GM12878 (cell line): ENCODE measurements at places on chromosomes 16 and 17. TPM values are rescaled to one million over a fixed set of nuclear protein-coding genes. Genes with fewer than 3 reads are reported as not detected.

DNA sequence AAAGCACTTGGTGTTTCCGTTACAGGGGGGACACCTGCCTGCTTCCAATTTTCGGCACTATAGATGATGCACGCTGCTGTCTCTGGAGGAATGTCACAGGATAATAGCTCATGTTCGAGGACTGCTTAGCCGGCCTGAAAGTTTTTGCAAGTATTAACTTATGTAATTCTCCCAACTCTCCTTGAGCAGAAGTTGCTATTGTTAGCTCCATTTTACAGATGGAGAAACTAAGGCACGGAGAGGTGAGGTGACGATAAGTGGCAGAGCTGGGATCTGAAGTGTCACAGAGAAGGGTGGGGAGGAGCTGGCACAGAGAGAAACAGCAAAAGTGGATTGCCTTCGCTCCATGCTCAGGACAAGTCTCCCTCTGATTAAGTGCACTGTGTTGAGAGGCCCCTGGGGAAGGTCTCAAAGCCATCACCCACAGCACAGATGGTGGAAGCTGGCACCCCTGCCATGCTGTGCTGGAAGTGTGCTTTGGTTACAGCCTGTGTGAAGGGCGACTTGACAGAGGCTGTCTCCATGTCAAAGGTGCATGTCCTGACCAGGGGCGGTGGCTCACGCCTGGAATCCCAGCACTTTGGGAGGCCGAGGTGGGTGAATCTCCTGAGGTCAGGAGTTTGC is 40.8 kb upstream of the MEAK7 start:
- no peak for DNase-seq

GRCh38 chr17:35148144-35148543 is 527 bp downstream of the UNC45B start:
- DNase-seq, result no peak

- no peak for DNase-seq
Observed at GRCh38 chr16:81216114-81216513, 22.4 kb upstream of the BCO1 start.

- peak; percentile 94 for DNase-seq
Observed at GRCh38 chr16:68756239-68756915, 19.3 kb downstream of the CDH1 start.

DNA sequence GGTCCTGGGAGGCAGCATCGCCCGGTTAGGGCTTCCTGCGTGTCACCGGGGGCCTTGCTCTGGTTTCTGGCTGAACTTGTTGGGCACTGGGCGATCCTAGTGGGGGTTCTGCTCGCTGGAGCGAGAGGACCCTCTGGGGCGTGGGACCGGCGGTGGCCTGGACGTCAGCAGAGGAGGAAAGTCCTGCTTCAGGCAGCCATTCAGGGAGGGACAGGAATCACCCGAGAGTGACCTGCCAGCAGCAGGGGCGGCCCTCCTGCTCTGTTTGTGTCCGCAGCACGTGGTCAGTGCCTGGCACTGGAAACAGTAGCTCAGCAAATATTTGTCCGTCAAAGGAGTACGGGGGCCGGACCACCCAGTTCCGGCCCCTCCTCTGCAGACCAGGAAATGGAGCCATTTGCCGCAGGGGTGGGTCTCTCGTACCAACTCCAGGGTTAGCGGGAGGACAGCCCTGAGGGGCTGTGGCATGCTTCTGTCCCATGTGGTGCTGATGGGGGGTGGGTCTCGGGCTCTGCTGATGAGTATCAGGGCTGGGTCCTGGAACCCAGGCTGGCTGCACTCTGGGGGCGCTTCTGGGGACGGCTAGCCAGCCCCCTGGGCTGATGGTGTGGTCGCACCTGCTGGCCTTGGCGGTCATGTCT is 48.3 kb downstream of the BAIAP2 start:
- no peak for DNase-seq

GRCh38 chr17:77466140-77466539 is 325.4 kb downstream of the SEC14L1 start:
- DNase-seq, result no peak

- no peak for DNase-seq
Observed at GRCh38 chr17:77320044-77320440, 179.3 kb downstream of the SEC14L1 start.

DNA sequence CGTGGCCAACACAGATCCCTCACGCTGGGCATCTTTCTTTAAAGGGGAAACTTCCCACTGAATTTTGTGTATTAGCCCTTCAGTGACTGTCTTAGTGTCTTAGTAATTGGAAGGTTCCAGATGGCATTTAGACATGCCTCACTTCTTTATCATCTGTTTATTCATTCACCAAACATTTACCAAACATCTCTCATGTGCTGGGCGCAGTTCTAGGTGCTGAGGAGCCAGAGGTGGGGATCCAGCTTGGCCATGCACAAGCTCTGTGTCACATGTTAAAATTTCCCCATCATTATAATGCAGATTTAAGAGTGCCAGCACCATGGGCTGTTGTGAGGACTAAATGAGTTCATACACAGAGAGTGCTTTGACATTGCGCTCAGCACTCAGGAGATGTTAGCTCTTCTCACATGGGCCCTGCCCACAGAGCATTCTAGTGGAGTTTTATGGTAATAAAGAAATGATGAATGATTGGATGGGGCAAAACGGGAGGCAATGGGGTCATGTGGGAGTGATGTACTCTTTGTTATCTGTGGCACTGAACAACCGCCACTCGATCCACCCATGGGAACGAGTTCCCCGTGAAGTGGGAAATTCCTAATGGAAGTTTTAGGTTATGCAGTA is 119.7 kb downstream of the SNX29 start:
- DNase-seq, result no peak

DNA sequence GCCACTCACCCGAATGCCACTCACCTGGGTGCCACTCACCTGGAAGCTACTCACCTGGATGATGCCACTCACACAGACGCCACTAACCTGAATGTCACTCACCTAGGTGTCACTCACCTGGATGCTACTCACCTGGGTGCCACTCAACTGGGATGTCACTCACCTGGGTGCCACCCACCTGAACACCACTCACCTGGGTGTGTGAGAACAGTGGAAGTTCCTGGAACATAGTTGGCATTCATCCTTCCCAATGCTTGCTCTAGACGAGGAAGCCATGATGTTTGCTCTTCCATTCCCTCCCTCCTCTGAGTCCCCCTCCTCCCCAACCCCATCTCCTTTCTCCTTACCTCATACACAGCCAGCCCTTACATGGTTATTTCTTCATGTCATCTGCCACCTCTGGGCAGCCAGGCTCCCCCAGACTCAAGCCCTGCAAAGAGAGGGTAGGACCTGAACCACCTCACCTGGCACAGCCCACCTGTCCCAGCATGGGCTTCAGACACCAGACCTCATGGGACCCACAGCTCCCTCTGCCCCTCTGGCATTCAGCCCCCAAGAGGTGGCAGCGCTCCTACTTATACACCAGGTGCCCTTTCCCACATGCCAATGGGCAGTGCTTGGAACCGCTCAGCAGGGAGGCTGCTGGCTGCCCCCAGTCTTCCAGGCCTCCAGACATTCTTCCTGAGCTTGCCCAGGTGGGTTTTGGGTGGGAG is 171.8 kb upstream of the FOXF1 start:
- no peak for DNase-seq

GRCh38 chr17:63634163-63634562 is 11.9 kb downstream of the MAP3K3 start:
- no peak for DNase-seq

DNA sequence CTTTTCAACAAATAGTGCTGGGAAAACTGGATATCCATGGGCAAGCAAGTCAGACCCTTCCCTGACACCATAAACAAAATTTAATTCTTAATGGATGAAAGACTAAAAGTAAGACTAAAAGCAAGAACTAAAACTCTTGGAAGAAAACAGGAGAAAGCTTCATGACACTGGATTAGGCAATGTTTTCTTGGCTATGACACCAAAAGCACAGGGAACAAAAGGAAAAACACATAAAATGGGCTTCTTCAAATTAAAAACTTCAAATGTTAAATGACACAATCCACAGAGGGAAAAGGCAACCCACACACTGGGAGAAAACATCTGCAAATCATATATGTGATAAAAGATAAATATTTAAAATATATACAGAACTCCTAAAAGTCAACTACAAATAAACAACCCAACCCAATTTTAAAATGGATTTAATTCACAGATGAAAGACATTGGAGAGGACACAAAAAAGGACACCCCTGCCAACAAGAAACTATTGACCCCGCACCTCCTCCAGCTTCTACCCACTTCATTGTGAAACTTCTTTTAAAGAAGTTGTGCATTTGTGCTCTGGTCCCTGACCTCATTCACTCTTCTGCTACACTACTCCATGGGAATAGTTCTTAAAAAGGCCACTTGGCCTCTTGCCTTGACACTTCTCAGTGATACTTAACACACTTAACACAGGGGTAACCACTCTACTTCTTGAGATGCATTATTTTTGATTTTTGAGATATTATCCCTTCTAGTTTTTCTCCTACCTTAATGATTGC is 80.3 kb downstream of the TRIM37 start:
- DNase-seq, result no peak

- DNase-seq, result no peak
Observed at GRCh38 chr17:29827179-29827578, 102.8 kb downstream of the SSH2 start.

DNA sequence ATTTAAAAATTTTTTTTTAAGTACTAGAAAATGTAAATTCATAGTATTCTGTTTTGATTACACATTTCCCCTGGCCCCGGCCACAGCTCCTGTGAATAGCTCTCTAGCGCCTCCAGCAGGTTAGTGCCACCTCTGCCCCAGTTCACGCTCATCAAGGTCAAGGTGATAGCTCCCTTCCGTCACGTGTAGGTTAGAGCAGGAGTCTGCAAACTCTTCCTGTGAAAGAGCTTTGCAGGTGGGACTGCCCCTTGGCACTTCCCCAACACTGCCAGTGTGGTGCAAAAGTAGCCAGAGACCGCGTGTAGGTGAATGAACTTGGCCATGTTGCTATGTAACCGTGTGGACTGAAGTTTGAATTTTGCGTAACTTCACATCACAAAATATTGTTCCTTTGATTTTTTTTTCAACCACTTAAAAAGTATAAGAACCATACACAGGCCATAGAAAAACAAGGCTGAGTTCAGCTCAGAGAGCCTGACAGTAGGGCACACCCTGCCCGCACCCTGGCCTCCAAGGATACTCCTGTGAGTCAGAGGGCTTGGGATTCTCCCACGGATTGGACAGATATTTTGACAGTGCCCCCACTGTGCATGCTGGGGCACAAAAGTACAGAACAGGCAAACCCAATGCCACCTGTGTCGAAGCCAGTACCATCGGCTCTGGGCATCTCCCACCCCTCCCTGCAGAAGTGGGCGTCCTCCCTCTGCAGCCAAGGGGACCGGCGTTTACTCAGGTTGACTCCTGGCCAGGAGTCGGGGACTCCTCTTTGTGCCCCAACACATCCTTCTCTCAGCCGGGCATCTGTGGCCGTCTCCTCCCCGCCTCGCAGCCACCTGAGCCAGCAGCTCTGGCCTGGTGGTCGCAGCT is 92.0 kb upstream of the CHMP6 start:
- DNase-seq, result no peak

DNA sequence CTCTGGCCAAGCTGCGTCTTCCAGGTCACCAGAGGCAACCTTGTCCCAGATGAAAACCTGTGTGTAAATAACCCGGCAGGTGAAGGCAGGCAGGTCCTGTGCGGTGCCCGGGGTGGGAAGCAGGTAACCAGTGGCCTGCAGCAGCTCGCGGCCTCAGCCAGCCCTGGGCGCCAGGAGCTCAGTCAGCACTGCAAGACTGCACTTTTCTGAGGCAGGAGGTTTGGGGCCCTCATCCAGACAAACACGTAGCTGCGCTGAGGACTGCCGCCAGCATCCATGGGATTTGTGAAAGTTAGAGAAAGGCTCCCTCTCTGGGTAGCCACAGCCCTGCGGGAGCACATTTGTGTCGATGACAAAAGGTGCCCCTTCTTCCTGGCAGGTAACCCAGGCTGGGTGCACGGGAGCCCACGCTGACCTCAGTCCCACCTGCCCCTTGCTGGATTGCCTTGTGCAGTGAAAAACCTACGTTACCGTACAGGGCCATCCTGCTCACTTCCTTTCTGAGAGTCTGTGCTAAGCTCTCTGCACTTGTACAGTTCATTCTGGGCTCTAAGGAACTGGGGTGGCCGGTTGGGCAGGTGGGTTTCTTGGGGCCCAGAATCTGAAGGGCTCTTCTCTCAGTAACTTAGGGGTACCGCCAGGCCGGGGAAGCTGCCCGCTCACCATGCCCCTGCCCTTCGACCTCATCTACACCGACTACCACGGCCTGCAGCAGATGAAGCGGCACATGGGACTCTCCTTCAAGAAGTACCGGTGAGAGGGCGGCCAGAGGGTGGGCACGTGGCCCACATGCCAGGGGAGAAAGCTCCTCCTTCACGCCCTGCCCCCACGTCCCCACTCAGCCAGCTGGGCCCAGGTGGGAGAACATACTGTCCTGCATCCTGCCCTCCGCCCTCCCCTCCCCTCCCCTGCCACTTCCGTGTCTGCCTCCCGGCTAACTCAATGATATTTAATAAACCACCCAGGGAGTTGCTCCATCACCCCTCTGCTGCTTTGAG is 56.4 kb downstream of the MGAT5B start:
- no peak for DNase-seq

- peak; percentile 76 for DNase-seq
Observed at GRCh38 chr16:13997933-13998332, 73.2 kb upstream of the MRTFB start.

- DNase-seq, result no peak
Observed at GRCh38 chr17:6639014-6639585, 1.4 kb downstream of the KIAA0753 start.

GRCh38 chr17:80005360-80006338 is 30.0 kb downstream of the TBC1D16 start:
- no peak for DNase-seq

DNA sequence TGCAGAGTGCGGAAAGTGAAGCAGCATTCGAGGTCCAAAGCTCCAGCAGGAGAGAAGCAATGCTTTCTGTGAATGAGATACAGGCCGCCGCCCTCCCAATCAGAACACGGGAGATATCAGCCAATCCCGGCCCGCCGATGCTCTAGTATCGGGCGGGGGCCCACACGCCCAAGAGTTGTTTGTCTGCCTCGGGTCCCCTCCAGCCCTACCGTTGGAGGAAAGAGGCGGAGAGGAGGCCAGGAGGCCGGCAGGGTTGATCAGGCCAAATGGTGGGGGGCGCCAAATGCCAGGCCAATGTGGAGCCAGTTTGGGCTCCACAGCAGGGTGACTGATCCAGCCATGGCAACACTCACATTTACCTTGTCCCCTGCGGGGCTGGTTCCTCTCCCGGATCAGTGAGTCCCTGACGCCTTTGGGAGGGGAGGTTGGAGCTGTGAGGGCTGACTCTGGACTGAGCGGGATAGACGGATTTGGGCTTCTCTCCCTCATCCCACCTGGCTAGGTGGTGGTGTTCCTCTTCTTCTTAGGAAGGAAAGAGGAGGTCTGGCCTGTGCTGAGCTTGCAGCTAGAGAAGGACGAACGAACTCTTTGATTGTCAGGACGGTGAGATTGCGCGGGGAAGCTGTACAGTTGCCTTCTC is 10.4 kb upstream of the CUEDC1 start:
- DNase-seq, result no peak

GRCh38 chr17:28029044-28029443 is 13.4 kb upstream of the NLK start:
- no peak for DNase-seq

The PIGW gene
- total RNA-seq, result 12.9 and 15.3 TPM in 2 replicates

The ATP2A3 gene
- total RNA-seq, result 91.7 and 99.2 TPM in 2 replicates

The TBC1D3K gene
- total RNA-seq, result not detected in 2 replicates

The TBC1D3H gene
- total RNA-seq, result not detected in 2 replicates

The CCDC78 gene
- 16.2 and 18.7 TPM in 2 replicates for total RNA-seq

The KRT36 gene
- not detected in 2 replicates for total RNA-seq

The RAC3 gene
- total RNA-seq, result 14.6 and 16.2 TPM in 2 replicates

The HSD17B1 gene
- total RNA-seq, result 0.61 and 0.67 TPM in 2 replicates

The RDM1 gene
- total RNA-seq, result 9.7 and 12.1 TPM in 2 replicates

The HIGD1B gene
- total RNA-seq, result not detected in 2 replicates

The GP1BA gene
- total RNA-seq, result 0.67 and 0.74 TPM in 2 replicates

The TBC1D26 gene
- total RNA-seq, result not detected in 2 replicates

The TMEM88 gene
- 0.69 and 1.1 TPM in 2 replicates for total RNA-seq

The GRB7 gene
- total RNA-seq, result 0.23 and 0.45 TPM in 2 replicates
